ENCODE measurements at places on chromosomes 4 and X.

DNA sequence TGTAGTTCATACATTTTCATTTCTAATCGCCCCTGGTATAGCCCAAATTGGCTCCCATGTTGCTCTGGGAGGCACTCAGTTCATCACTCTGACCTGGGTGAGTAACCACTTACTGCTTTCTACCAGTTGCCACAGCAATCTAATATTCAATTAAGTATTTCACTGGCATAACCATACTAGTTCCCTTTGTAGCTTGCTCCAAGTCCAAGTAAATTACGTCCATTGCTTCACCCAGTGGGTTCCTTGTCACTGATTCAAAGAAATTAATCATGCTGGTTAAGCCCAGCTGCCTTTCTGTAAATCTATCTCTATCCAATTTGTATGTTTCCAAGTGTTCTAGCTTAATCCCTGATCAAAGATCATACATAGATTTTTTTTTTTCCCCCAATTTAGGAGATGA is 92.0 kb upstream of the CBR4 start:
- DNase-seq, result no peak

- DNase-seq, result no peak
Observed at GRCh38 chr4:77028246-77028645, 47.5 kb downstream of the CCNI start.

GRCh38 chr4:52853351-52853750 is 8.8 kb upstream of the RASL11B start:
- no peak for DNase-seq

DNA sequence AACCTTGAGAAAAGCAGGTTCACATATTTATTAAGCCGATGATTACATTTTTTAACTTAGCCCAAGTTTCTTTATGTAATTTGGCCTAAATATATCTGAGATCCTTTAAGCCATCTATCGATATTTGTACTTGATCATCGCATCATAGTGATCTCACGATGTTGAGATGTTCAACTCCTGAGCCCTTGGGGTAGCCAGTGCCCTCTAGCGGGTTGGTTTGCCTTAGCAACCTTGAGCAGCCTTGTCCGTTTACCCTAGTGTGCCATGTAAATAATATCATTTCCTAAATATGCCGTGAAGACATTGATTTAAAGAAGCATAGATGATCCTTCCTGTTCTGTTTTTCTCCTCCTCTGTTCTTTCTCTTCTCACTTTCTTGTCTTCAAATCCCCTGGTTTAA is 432.2 kb downstream of the RPA4 start:
- DNase-seq, result no peak

DNA sequence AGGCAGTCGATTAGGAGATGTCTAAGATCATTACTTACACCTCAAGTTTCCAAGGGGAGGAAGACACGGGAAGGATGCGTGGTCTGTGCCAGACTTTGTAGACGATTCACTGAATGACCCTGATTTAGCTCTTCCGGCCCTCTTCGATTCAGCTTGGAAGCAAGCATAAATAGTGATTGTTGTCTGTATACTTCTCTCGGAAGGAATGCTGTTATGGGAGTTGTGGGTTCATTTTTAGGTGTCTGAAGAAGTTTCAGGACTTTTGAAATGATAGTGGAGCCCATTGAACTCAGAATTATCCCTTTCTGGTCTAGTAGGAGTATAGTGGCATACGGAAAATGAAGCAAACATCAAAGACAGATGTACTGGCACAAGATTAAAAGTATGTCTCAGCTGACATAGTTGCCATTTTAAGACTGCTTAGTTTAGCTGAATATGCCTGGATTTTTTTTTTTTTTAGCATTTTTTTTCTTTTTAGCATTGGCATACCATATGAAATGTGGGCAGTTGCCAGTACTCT is 1.0 kb upstream of the ANKRD17 start:
- no peak for DNase-seq

- no peak for DNase-seq
Observed at GRCh38 chrX:115940888-115941332, 229.6 kb upstream of the AGTR2 start.
